Fibroblast of the aortic adventitia (primary cell): ENCODE measurements at places on chromosomes 5 and 9. TPM values are rescaled to one million over a fixed set of nuclear protein-coding genes. Genes with fewer than 3 reads are reported as not detected.

SPINK7 gene
- total RNA-seq = 0.41 TPM in 1 of 2 replicates, not detected in the other

LMX1B gene
- not detected in 2 replicates for total RNA-seq

BARHL1 gene
- total RNA-seq = not detected in 2 replicates

FBXO10 gene
- total RNA-seq = 7.1 and 7.6 TPM in 2 replicates

KIF4B gene
- not detected in 2 replicates for total RNA-seq

FGF18 gene
- total RNA-seq = 0.54 TPM in 1 of 2 replicates, not detected in the other

IL9 gene
- total RNA-seq = not detected in 2 replicates

FRRS1L gene
- 0.08 and 0.18 TPM in 2 replicates for total RNA-seq

SPATA31E1 gene
- not detected in 2 replicates for total RNA-seq

KLF4 gene
- 16.8 and 43.9 TPM in 2 replicates for total RNA-seq

SCAI gene
- total RNA-seq = 7.3 and 14.0 TPM in 2 replicates

JAK2 gene
- 13.2 and 19.2 TPM in 2 replicates for total RNA-seq

CCDC180 gene
- 4.2 and 27.2 TPM in 2 replicates for total RNA-seq

DRD1 gene
- 0.18 TPM in 1 of 2 replicates, not detected in the other for total RNA-seq

DOCK8 gene
- total RNA-seq = 0.08 and 0.18 TPM in 2 replicates

HSDL2 gene
- total RNA-seq = 49.7 and 54.9 TPM in 2 replicates

TEK gene
- total RNA-seq = 1.7 and 3.8 TPM in 2 replicates

PCDHGA5 gene
- 1.7 and 3.5 TPM in 2 replicates for total RNA-seq
